ENCODE measurements at places on chromosomes 7 and 10. TPM values are rescaled to one million over a fixed set of nuclear protein-coding genes. Genes with fewer than 3 reads are reported as not detected.

The PILRA gene
- total RNA-seq, result 0.22 TPM

The LRRC61 gene
- 4.8 TPM for total RNA-seq

The ATP6V0A4 gene
- total RNA-seq, result 0.09 TPM

The FAM25C gene
- total RNA-seq, result not detected

The SPDYE6 gene
- total RNA-seq, result not detected

The SEMA4G gene
- total RNA-seq, result 0.98 TPM

The WASHC2A gene
- total RNA-seq, result 34.7 TPM

The WASHC2C gene
- total RNA-seq, result 30.5 TPM

The ACSM6 gene
- not detected for total RNA-seq

The GPR158 gene
- under 0.01 TPM for total RNA-seq

The AKR1C4 gene
- total RNA-seq, result 0.09 TPM
